ENCODE measurements at places on chromosomes 12 and 14. TPM values are rescaled to one million over a fixed set of nuclear protein-coding genes. Genes with fewer than 3 reads are reported as not detected.

Gene GALNT8
- polyA plus RNA-seq: not detected

Gene CKAP4
- polyA plus RNA-seq: 231 TPM

Gene GRIN2B
- polyA plus RNA-seq: 0.21 TPM

Gene PTGR2
- polyA plus RNA-seq: 9.6 TPM

Gene ATL1
- 5.9 TPM for polyA plus RNA-seq

Gene ABCD4
- 43.9 TPM for polyA plus RNA-seq

Gene EML5
- 1.0 TPM for polyA plus RNA-seq

Gene GALNT6
- polyA plus RNA-seq: 4.1 TPM

Gene RNF212B
- not detected for polyA plus RNA-seq

Gene PLA2G1B
- polyA plus RNA-seq: 0.55 TPM

Gene MORN3
- 0.41 TPM for polyA plus RNA-seq

Gene TCL1A
- 1.5 TPM for polyA plus RNA-seq

Gene SPX
- 27.8 TPM for polyA plus RNA-seq

Gene BATF
- polyA plus RNA-seq: not detected

Gene LBHD2
- not detected for polyA plus RNA-seq

Gene SLC17A8
- polyA plus RNA-seq: not detected

Gene TMEM229B
- polyA plus RNA-seq: 0.94 TPM

Gene CLEC2A
- polyA plus RNA-seq: not detected

Gene PTPN21
- polyA plus RNA-seq: 64.4 TPM

Gene MYO1H
- 0.14 TPM for polyA plus RNA-seq

Gene KCNA1
- polyA plus RNA-seq: not detected

Gene PMCH
- polyA plus RNA-seq: 0.43 TPM

Gene IL22
- not detected for polyA plus RNA-seq

Gene TIGAR
- polyA plus RNA-seq: 6.1 TPM

Gene ARHGDIB
- polyA plus RNA-seq: 39.5 TPM

Gene PROX2
- polyA plus RNA-seq: 0.21 TPM

Gene CCDC184
- polyA plus RNA-seq: not detected

Gene BRMS1L
- 30.5 TPM for polyA plus RNA-seq

Gene FOXA1
- polyA plus RNA-seq: 0.45 TPM

Gene BCAT1
- 39.6 TPM for polyA plus RNA-seq

Gene WNT1
- not detected for polyA plus RNA-seq

Gene SYT1
- polyA plus RNA-seq: 2.5 TPM

Gene PLBD1
- 27.9 TPM for polyA plus RNA-seq

Gene DLK1
- 1,182 TPM for polyA plus RNA-seq

Gene CCNB1IP1
- polyA plus RNA-seq: 29.4 TPM

Gene GDF3
- not detected for polyA plus RNA-seq

Gene OAS1
- polyA plus RNA-seq: not detected

Gene CRADD
- 12.8 TPM for polyA plus RNA-seq
